ENCODE measurements at places on chromosomes 2 and 18.
A peak's percentile ranks its signal among the peaks of the same experiment; 100 is the strongest.

GRCh38 chr2:106789185-106789584, 96.8 kb downstream of the ST6GAL2 start:
- no peak for DNase-seq

DNA sequence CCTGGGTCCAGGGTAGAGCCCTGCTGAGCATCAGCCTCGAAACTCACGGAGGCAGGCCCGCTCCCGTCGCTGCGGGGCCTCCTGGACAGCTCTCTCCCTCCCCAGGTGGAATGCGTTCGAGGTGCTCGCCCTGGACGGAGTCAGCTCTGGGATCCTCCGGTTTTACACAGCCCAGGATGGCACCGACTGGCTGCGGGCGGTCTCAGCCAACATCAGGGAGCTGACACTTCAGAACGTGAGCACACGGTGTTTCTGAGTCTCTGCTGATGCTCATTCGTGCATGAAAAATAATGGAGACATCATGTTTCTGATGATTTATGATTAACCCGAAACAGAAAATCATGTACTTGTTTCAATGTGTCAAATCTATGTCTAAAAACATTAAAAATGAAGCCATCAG, 175.5 kb upstream of the TPO start:
- no peak for DNase-seq

GRCh38 chr2:43609290-43609918, 13.6 kb upstream of the THADA start:
- DNase-seq, result peak; percentile 12

GRCh38 chr18:75115514-75115913, 93.4 kb downstream of the PTGR3 start:
- no peak for DNase-seq

DNA sequence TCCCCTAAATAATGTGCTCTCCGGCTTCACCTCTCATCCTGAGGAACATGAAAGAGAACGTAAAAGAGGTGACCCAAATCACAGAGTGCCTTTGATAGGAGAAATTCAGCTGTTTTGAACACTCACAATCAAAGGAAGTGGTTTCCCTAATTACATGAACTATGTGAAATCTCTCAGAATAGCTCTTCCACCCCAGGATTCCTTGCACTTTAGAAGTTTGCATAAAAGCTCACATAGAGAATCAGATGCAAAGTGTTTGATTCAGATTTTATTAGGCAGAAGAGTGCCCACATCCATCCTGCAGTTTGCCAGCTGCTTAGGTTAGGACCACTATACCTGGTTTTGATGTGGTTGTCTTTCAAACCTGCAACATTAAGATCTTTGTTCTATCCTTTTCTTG, 61.0 kb downstream of the MAP3K20 start:
- DNase-seq, result no peak

- DNase-seq, result peak; percentile 69
These were observed 47.0 kb upstream of the TTC39C start for GRCh38 chr18:23967321-23968089.

- no peak for DNase-seq
These were observed 338.9 kb upstream of the SETBP1 start for GRCh38 chr18:44341759-44342158.

GRCh38 chr2:15834381-15835031, 105.8 kb upstream of the MYCN start:
- no peak for DNase-seq

DNA sequence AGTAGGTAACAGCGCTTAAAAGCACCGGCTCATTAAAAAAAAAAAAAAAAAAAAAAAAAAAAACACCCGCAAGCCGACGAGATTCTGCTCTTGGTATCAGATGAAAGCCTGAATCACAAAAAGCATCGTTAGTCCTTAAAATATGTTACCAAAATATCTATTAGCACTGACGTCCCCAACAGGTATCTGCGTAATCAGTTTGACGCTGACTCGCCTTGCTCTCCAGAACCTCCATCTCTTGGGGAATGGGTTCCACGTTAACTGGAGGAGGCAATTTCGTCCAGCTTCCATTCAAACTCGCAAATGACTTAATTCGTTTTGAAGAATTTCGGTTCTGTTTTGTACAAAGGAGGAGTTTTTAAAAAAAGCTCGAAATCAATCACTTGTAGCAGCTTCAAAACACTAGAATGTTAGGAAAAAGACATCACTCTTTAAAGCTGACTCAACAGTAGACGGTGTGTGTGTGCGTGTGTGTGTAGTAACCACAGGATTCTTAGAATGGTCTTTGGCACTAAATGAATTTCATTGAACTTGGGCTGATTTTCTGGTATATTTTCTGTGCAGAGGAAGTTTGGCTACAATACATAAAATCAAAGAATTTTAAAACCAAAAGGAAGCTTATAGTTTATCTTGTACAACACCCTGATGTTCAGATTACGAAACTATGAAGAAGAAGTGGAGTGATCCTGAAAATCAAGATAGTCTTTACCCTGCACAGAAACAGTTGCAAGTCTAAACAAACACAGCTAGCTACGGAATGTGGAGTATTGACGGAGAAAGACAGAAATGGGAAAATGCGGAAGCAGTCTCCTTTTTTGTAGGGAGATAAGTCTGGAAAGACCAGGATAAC, 1.1 kb upstream of the PGAP1 start:
- peak; percentile 81 for DNase-seq

GRCh38 chr2:47917276-47917961, 11.1 kb upstream of the FBXO11 start:
- DNase-seq, result no peak

GRCh38 chr18:2655954-2656236, 369 bp downstream of the SMCHD1 start:
- no peak for DNase-seq

DNA sequence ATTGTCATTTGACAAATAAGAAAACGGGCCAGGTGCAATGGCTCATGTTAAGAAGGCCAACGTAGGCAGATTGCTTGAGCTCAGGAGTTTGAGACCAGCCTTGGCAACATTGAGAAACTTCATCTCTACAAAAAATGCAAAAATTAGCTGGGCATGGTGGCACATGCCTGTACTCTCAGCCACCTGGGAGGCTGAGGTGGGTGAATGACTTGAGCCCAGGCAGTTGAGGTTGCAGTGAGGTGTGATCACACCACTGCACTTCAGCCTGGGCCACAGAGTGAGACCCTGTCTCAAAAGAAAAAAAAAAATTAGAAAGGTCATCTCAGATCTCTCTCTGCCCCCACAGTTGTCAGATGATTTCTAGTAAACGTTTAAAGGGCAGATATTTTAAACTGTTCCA, 4.4 kb downstream of the SESTD1 start:
- no peak for DNase-seq

DNA sequence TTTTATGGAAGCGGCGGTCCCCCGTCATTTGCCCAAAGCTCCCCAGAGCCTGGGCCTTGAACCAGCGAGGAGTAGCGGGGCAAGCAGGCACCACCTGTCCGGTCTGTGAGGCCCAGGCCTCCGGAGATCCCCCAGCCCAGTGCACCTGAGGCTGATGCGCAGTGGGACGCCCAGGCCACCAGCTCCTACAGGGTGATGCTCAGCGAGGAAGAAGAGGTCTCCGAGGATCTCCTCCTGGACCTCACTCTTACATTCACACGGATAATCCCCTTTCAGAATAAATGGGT, 220.2 kb downstream of the NDUFA10 start:
- no peak for DNase-seq

DNA sequence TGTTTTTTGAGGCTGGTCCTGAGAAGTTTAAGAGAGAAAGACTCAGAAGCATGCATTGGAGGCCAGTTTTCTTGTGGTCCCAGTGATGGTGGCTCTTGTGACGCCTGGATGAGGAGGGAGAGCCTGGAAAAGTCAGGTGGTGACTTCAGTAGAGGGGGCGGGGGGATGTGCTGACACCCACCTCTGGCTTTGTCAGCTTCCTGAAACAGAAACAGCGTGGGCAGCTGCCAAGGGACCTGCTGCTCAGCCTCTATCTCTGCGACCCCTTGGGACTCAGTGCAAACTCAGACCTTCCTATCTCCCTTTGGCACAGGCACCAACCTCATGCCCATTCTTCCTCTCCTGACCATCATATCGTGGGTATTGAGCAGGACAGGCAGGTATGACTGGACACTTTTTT, 6.4 kb downstream of the TGFBRAP1 start:
- no peak for DNase-seq

- no peak for DNase-seq
These were observed 65.9 kb downstream of the EDAR start for GRCh38 chr2:108923019-108923700.

GRCh38 chr2:108385411-108386071, 7.8 kb downstream of the SULT1C4 start:
- no peak for DNase-seq

- DNase-seq, result no peak
These were observed 607.0 kb upstream of the HS6ST1 start for GRCh38 chr2:128925631-128926030.

GRCh38 chr18:57961876-57962505, 82.0 kb upstream of the NEDD4L start:
- no peak for DNase-seq

- no peak for DNase-seq
These were observed 69.1 kb downstream of the NAB1 start for GRCh38 chr2:190717764-190718651.

- DNase-seq, result no peak
These were observed 2.6 kb downstream of the GPR39 start for GRCh38 chr2:132419235-132419634.

DNA sequence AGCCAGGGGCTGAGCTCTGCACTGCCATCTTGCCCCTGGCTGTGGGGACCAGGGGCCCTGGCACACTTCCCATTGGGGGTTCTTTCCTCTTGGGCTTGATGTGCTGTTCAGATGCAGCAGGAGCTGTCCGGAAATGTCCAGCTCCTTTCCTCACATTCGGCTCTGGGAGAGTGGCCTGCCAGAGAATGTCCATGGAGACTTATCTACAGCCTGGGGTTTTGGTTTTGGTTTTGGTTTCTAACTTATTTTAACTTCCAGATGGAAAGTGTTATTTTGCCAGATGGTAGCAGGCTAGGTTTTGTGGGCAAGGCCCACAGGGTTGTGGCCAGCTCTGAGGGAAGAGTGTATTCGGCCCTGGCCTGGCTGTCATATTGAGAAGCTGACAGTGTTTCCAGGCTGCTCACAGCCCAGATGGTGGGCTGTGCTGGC, 177.3 kb downstream of the ANKRD30B start:
- no peak for DNase-seq

DNA sequence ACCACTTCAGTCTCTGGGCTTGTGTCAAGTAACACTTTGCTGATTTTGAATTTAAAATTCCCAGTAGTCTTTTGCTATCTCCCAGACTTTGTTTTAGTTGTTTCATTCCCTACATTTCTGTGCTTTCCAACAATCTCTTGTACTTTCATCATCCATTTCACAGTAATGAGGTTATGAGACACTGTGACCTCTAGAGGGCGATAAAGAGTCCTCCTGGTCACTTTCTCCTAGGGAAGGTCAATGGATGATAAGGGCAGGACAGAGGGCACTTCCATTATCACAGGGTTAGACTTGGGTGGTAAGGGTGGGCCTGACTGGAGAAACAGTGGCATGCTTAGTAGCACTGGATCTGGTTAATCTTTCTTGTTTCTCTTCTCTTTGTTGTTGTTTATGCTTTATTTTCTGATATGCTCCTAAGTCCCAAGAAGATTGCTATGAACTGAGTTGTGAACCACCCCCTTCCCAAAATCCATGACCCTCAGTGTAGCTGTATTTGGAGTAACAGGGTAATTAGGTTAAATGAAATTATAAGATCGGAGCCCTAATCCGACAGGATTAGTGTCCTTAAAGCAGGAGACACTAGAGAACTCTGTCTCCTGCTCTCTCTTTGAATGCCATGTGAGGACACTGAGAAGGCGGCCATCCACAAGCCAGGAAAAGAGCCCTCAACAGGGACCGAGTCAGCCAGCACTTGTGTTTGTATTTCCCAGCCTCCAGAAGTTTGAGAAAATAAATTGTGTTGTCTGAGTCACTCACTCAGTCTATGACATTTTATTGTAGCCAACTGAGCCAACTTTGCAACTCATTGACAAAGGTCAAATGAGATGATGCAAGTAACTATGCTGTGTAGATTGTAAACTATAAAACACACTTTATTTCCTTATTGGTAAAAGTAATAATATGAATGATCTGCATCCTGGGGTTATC, 779.2 kb downstream of the CNTNAP5 start:
- DNase-seq, result no peak

GRCh38 chr2:181107628-181107945, 127.2 kb downstream of the UBE2E3 start:
- DNase-seq, result no peak

- no peak for DNase-seq
These were observed 2.1 kb upstream of the DNAJC27 start for GRCh38 chr2:24973812-24974211.

DNA sequence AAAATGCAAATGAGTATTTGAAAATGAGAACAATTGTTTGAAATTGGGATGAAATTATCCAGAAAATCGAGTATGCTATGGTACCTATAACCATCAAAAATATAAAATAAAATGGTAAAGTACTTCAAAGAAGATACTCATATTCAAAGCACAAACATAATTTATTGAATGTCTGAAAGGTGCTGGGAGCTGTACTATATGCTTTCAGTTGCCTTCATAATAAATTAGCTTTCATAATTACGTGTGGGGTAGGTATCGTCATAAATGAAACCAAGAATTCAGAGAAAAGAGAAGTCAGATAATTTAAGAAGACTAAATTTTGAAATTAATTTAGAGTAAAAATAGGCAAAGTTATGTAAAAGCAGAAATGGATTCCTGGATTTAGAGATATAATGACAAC, 721.9 kb upstream of the ACVR2A start:
- DNase-seq, result no peak

DNA sequence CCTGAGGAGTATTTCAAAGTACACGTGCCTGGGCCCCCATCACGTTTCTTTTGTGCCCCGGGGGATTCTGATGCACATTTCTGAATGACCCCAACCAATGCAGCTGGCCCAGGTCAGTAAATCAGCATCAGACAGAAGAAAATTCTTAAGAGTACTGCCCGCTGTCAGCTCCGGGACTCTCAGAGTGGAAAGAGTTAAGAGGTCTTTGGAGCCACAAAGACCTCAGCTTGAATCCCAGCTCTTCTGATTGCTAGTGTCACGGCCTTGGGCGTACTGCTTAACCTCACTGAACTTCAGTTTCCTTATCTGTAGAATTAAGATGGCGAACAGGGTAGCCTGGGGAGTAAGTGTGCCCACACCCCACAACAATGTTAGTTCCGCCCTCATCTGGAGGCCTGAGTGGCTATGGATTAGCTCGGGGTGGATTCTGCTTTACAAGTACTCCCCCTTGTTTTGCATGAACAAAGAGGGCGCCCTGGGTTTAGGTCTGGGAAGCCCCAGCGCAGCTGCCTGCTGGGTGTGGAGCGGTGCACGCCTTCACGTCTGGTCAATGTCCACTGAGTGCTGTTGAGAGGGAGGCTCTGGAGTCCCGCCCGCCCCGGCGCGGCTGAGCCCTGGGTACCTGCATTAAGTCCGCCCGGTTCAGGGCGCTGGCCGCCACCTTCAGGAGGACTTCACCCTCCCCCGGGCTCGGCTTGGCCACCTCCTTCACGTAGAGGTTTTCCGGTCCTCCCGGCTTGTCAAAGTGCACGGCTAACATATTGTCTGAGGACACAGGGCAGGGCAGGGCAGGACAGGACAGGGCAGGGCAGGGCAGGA, 858 bp downstream of the TP53I3 start:
- DNase-seq, result no peak

- no peak for DNase-seq
These were observed 19.3 kb downstream of the SOWAHC start for GRCh38 chr2:109633284-109633961.

All from stimulated activated effector memory CD8-positive, alpha-beta T cell treated with anti-CD3 and anti-CD28 coated beads, Interleukin-12 subunit alpha, Interleukin-12 subunit beta, amount 100 ng/mL, for 72 hours (primary cell).